ENCODE measurements at places on chromosomes 11 and 22. TPM values are rescaled to one million over a fixed set of nuclear protein-coding genes. Genes with fewer than 3 reads are reported as not detected.

Gene EMID1
- total RNA-seq = 8.9 TPM

DNA sequence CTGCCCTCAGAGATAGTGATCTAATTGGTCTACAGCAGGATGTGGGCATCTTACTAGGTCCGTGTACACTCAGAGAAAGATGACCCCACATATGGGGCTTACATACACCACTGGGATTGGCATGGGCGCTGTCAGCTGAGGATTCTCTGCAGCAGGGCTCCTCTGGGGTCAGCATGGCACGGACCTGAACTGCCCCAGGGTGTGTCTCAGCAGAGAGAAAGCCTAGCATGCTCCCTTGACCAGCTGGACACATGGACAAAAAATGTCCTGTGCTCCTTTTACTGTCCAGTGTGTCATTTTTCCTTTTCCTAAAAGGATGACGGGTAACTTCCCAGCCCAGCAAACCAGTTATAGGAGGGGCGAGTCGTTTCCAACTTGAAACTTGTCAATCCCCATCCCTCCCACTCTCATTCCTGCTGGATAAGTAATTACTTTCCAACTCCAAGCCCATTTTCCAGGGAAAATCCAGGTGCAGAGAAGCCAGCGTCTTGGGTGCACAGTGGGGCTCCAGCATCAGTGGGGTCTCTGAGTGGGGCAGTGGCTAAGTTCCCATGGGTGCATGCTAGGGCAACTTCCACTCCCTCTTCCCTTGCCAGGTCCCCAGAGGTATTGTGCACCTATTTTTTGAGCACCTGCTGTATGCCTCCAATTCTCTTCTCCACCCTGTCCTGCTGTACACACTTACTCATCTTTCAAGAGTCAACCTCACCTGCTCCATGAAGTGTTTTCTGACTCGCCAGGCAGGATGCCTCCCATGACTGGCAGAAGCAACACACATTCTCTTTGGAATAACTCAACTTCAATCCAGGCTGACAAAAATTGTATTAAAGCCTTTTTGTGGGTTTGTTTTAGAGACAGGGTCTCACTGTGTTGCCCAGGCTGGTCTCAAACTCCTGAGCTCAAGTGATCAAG, 5.0 kb downstream of the VSTM5 start:
- DNase-seq = no peak

- no peak for DNase-seq
Observed at GRCh38 chr11:117796456-117796871, 552 bp downstream of the DSCAML1 start.

GRCh38 chr11:6844356-6844755, 1.1 kb upstream of the OR10A5 start:
- no peak for DNase-seq

Gene OR2AG2
- not detected for total RNA-seq

Gene TCN2
- 12.4 TPM for total RNA-seq

DNA sequence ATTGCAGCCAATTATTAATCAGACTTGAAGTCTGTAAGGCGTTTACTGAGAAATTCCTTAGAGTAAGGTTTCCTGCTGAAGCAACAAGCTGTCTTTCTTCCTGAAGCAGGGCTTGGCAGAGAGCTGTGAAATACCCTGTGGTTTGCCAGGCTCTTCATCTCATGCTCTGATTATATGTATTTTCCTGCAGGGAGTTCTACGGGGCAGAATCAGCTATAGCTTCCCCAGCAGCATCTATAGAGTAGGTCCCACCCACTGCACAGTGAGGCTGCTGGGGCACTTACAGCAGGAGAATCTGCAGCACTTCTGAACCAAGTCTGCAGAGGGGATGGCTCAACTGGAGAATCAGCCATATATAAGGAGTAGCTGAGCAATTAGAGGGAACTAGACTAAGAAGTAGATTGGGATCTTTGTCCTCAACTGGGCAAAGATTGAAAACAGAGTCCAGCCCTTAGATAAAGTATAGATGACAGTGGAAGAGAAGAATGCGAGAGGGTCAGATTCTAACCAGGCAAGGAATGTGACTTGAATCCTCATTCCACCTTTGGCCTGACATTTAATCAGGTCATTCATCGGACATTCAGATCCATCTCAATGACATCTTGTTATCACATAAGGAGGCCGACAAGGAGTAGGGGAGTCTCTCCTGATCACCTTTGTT, 37.6 kb downstream of the CNTF start:
- no peak for DNase-seq

DNA sequence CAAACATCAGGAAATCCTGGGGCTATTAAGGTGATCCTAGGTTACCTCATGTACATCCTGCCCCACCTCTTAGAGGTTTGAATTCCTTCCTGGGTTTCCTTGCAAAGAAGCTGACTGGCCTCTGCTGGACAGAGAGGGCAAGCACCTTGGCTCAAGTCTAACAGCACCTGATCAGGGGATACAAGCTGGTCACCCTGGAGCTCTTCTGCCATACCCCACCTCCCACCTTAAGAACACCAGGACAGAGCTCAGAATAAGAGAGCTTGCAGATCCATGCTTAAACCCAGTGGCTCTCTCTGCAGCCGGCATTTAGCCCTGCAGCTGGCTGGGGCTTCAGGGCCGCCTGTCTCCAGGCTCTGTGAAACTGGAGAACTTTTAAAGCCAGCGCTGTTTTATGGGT, 386.6 kb upstream of the NARS2 start:
- no peak for DNase-seq

- no peak for DNase-seq
Observed at GRCh38 chr11:96827164-96827563, 437.4 kb downstream of the JRKL start.

DNA sequence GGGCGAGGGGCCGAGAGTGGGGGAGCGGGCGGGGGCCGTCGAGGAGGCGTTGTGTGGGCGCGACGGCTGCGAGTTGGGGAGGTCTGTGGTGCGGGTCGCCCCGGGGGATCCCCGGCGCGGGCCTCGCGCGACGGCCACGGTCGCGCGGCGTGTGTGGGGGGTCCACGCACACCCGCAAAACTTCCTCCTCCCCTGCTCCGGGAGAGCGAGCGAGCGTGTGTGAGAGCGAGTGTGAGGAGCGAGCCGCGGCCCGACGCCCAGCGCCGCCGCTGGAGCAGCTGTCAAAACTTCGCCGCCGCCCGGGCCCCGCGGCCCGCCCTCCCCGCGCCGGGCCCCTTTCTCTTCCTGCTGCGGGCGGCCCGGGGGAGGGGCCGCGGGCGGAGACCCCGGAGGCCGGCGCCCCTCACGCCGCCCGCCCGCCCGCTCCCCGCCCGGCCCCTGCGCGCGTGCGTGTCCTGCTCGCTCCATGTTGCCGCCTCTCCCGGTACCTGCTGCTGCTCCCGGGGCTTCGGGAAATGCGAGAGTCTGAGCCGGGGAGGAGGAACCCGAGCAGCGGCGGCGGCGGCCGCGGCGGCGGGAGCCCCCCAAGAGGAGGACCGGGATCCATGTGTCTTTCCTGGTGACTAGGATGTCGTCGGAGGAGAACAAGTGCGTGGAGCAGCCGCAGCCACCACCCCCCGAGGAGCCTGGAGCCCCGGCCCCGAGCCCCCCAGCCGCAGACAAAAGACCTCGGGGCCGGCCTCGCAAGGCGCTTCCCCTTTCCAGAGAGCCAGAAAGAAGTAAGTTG, 9.0 kb upstream of the CCT8L2 start:
- DNase-seq = no peak

GRCh38 chr11:34840736-34841386, 75.3 kb downstream of the APIP start:
- DNase-seq = no peak

GRCh38 chr11:132719684-132720083, 812.6 kb downstream of the OPCML start:
- no peak for DNase-seq

GRCh38 chr22:38460426-38460840, 5.4 kb upstream of the KCNJ4 start:
- DNase-seq = no peak
